ENCODE measurements at places on chromosomes 3 and 15.

DNA sequence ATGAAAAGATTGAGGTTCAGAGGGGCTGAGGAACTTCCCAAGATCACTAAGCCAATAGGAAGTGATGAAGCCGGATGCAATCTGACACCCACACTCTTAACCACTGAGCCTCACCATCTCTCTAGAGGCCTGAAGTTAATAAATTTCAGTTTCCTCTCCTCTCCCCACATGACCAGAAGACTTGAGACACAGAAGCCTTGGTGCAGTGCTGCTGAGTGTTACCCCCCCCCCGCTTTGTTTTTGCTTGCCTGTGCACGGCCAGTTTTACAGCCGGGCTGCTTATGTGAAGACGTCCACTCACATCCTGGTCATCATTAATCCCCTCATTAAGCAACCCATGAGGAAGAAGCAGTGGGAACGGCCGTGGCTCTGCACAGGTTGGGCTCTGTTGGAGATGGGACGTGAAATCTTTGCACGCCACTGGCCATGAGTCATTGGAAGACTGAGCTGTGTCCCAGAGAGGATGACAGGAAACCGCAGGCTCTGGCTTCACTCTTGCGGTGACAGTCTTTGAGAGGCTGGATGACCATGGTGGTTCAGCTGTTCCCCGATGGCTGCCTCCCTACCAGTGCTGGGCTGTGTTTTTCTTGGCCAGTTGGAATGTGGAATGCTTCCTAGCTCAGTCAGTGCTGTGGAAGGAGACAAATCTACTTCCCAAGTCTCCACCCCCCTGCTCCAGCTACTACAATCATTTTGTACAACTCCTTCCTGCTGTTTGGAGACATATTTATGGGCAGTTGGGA, 232.6 kb upstream of the LRTM1 start:
- no peak for DNase-seq

DNA sequence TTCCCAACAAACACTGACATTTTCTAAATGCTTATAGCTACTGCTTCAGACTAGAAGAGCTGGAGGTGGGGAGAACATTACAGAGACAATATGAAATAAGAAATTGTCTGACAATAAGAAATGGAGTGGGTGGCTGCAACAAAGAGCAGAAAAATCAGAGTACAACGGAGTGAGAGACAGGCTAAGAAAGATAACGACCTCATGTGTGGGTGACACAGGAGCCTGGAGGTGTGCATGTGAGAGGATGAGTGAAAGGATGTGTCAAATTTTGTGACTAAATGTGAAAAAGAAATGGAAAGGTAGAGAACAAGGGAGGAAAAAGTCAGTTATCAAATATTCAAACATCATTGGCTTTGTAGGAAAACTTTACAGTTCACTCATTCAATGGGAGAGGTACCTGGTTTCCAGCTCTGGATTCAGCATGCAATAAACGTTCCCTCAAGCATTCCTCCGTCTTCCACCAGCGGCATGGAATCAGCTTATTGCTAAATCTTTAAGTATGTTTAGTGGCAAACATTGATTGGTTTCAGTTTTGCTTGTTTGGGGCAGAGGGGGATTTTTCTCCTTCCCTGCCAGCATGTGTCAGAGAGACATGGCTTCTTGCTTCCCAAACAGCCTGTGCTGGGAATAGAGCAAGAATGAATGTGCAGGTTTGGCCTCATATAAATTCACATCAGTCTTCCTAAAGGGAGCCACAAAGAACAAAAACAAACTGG, 103.8 kb upstream of the CHRM5 start:
- no peak for DNase-seq

DNA sequence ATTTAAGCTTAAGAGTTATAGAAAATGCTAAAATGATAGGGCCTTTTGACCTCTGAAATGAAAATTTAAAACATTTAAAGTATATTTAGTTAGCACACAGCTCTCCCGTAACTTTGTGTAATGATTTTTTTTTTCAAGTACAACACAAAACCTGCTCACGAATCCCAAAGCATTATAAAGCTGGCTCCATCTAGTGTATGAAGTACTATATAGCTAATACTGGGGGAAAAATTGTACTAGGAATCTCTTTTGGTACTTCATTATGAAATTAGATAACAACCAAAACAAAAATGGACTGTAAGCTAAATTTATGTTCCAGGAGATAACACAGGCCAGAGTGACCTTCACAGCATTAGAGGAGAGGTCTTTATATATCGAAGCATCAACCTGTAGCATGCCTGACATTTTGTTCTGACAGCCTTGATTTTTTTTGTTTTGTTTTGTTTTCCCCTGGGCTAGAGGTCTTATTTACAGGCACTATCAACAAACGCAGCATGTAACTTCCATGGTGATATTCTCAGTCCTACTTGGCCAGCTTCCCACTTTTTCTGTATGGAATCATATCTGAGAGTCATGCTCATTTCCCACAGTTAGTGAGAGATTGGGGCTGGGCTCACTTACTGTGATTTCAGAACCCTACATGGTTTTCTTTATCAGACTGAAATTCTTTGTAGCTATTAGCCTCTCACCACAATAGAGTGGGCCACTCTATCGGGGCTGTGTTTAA, 116.3 kb downstream of the MITF start:
- DNase-seq = no peak

GRCh38 chr3:178205740-178206139, 330.5 kb upstream of the KCNMB2 start:
- no peak for DNase-seq

Measured in activated CD4-positive, CD25-positive, alpha-beta regulatory T cell (primary cell).